ENCODE measurements at places on chromosomes 12 and 14.

- DNase-seq = no peak
Measured at GRCh38 chr14:92651758-92652406, 96.5 kb downstream of the LGMN start.

- DNase-seq = no peak
Measured at GRCh38 chr12:51391283-51392123, at the start of gene GALNT6. Gene GALNT6, minus strand, starts transcription at chr12:51391406. Its CDS starts 11,625 bp downstream, at chr12:51379781.

DNA sequence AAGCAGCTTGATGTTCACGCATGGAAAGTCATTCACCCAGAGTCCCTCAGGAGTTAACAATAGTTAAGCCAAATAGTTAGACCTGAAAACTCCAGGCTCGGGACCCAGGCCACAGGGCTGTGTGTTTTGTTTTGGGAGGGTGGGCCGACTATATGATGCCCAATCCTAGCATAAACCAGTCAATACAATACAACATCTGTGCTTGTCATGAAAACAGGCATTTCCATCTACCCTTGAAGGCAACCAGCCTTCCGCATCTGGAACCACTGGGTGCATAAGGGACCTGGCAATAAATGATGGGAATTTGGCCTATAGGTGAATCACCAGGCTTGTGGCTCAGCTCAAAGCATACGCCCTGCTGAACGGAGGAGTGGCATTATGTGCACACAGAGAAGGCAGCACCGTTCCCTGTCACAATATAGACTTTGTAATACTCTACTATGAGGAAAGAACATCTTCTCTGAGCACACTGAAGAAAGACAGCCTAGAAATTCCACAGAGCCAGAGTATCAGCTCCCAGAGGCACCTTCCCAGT, 91.0 kb upstream of the FOXN3 start:
- DNase-seq = peak; percentile 56

GRCh38 chr14:79265366-79265946, 945.8 kb downstream of the DIO2 start:
- peak; percentile 12 for DNase-seq

DNA sequence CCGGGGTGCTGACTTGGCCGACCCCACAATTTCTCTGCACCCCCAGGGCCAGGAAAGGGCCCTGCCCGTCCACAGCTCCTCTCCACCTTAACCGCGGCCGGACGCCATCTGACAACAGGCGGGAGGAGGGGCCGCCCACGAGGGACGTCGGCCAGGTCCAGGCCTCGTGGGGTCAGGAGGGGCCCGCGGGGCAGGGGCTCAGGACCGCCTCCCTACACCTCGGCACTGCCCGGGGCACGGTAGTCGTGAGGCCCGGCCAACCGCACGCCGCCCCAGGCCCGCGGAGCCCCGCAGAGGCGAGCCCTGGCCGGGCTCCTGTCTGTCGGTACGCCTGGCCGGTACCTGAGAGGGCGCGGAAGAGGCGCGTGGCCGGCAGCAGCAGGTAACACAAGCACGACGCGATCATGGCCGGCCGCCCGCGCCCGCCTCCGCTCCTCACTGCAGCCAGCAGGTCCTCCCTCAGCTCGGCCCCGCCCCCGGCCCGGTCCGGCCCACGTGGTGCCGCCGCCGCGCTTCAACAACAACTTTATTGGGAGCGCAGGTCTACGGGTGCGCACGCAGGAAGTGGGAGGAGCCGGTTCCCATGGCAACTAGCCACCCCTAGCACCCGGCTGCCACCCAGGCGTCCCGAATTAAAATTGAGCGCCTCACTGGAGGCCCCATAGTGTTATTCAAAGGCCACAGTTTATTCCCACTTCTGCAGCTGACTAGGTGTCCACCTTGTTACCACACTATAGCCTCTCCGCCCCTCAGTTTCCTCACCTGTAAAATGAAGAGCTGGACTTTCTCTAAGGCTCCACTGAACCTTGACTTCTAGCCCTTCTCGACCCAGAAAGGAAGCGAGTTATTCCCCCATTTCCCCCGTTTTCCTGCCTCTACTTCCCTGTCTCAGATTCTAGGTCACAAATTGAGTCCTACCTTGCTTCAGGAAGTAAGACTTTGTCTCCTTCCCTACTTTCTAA, at the start of gene ANGEL1:
TSS of gene ANGEL1 (minus strand) at position 461 of the 962 bp plus-strand sequence. CDS start at position 406, 55 bp downstream.
- peak; percentile 93 for DNase-seq
